Sciatic nerve (tissue), 2 donors: ENCODE measurements at places on chromosomes 13 and 19. TPM values are rescaled to one million over a fixed set of nuclear protein-coding genes. Genes with fewer than 3 reads are reported as not detected.

- DNase-seq, result peak; percentile 23
Measured at GRCh38 chr13:113345486-113345885, 18.4 kb downstream of the GRTP1 start.

DNA sequence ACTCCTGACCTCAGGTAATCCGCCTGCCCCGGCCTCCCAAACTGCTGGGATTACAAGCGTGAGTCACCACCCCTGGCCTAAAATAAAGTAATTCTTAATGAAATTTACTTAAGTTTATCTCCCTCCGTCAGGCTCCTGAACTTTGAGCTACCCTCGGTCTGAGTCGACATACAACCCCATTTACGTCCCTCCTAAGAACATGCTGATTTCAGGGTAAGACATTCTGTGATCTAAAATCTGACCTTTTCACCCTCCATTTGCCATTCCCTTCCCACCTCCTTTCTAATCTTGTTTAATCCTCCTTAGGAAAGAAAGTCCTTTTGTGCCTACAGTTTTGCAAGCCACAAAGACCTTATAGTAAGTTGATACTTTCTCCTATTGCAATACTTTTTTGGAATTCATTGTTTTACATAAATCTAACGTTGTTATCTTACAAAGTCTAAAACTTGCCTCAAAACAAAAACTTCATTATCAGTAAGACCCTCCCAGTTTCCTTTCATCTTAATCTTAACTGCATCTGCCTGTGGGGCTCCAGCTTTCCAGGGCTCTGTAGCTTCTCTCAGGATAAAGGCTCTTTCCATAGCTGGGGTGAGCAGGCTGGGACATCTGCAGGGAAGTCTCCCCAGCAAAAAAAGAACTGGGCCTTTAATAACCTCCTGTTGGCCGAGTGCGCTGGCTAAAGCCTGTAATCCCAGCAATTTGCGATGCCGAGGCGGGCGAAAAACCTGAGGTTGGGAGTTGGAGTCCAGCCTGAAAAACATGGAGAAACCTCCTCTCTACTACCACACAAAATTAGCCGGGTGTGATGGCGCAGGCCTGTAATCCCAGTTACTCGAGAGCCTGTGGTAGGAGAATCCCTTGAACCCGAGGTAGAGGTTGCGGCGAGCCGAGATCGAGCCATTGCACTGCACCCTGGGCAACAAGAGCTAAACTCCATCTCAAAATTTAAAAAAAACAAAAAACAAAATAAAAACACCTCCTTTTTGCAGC is 143.1 kb downstream of the ZNF737 start:
- no peak for DNase-seq

DNA sequence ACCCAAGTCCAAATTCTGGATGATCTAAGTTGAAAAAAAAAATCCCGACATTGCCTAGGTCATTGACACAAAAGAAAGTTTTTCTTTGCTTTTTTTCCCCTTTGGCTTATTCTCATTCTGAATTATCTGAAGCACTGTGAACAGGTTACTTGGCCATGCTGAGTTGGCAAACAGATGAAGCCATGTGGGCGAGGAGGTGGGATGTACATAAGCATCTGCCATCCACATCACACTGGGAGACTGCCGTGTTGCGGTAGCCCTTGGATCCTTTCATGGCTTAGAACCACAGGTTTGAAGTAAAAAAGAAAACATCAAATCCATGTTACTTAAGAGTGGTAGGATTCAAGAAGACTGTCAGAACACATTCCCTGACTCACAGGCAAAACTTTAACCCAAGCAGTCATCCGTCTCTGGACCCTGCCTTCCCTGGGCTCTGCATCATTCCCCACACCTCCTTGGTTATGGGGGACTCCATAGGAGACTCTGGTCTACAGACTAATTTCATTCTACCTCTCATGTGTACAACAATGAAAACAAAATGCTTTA is 242.5 kb upstream of the SERP2 start:
- no peak for DNase-seq

GRCh38 chr19:30668521-30669155 is 296.5 kb downstream of the ZNF536 start:
- DNase-seq, result no peak

- DNase-seq, result no peak
Measured at GRCh38 chr13:112680741-112681360, 9.0 kb upstream of the ATP11A start.

DNA sequence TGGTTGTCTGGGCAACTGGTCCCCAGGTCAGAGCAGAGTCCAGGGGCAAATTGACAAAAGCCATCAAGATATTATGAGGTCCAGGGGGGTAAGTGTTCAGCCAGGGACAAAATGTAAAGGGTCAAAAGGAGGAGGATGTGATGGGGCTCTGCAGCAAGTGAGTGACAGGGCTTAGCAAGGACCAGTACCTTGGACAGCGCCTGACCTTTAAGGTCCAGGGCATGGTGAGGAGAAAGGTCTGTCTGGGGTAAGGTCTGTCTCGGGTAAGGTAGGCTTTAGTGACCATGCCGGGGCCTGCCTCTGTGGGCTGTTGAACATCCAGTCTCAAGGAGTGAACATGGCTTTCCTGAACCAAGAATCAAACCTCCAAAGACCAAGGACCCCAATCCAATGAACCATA is 6.3 kb upstream of the ZNF358 start:
- DNase-seq, result no peak

GRCh38 chr19:48506138-48506733 is 5.4 kb downstream of the LMTK3 start:
- DNase-seq, result no peak

DNA sequence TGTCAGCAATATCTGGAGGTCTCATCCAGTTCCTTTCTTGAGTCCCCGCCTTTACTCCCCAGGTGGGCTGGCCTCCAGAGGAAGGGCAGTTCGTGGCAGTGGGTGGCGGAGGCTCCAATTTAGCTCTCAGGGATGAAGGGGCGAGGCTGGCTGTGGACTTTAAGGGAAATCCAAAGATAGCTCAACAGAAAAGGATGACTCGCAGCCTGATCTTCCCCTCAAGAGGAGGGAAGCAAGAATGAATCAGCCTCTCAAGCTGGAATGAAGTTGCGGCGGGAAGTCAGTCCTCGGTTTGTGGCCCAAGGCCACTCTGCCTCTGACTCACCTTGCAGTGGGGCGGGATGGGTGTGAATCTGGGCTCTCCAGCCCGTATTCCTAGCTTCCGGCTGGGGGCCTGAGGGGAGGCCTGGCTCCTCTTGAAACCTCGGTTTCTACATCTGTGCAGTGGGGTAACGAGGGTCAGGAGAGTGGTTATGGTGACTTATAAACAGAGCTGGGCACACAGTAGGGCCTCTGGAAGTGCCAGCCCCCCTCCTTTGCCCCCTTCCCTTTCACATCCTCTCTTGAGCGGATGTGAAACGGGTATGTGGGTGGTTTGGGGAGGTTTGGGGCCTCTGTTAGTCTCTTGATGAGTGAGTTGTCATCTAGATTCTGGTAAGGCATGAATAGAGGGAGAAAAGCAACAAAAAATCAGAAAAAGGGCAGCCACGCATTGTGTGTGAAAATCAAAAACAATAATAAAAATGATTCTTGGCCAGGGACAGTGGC is 10.5 kb upstream of the SMG9 start:
- DNase-seq, result no peak

DNA sequence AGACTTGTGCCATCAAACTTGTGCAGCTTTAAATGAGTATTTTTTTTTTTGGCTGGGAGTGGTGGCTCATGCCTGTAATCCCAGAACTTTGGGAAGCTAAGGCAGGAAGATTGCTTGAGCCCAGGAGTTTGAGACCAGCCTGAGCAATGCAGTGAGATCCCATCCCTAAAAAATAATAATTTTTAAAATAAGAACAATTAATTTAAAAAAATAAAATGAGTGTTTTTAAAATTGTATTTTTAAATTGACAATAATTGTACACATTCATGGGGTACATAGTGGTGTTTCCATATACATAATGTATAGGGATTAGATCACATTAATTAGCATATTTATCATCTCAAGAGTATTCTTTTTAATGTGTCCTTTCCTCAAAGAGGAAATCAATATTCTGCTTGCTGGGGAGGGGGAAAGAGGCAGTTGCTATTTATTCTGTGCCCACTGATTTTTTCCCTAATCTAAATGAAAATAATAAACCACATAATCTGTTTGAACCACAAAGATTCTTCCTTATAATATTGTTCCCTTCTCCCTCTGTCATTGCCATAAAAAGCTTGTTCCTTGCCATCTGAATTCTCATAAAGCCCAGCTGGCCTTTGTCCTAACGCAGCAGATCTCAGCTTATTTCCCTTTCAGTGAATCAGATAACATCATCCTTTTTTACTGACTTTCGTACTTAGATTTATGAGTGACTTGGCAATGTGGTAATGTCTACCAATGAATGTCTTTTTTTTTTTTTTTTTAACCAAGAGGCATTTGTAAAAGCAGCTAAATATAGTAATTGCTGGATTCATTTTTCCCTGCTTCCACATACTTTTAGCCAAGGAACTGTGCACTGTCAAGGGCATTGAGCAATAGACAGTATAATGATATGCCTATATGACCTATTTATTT is 81.8 kb upstream of the RUBCNL start:
- DNase-seq, result no peak

Gene CEBPA
- 20.4 TPM for total RNA-seq

Gene ZNF254
- 22.2 TPM for total RNA-seq

Gene RAB20
- 23.8 TPM for total RNA-seq
